ENCODE measurements at places on chromosomes 16 and 17.
A peak's percentile ranks its signal among the peaks of the same experiment; 100 is the strongest.

DNA sequence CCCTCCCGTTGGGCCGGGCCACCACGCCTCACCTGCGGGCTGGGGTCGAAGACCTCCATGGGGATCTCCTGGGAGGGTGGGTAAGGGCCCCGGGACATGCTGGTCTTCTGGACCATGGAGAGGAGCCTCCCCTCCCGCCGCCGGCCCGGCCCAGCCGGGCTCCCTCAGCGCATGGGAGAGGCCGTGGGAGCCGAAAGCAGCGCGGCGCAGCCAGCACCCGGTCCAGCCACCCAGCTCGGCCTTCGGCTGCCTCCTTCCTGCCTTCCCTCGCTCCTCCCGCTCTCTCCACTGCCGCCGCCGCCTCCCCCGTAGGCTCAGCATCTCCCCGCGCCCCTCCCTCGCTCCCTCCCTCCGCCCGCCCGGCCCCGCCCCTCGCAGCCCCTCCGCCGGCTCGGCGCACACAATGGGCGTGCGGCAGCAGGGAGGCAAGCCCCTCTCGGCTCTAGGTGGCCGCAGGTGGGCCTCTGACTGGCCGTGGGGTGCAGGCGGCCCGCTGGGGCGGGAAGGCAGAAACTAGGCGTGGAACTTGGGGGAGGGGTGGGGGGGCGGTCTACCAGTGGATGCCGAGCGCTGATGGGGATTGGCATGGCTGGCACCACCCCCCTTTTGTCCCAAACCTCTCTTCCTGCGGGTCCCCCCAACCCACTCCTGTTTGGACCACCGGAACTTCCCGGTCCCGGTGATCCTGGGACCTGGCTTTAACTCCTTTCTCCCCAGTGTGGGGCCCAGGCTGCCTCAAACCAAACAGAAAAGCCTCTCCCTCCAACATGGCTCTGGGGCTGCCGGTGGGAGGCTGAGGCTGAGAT, at the start of gene CACNB1:
CACNB1 (minus strand) TSS at position 290 of the 806 bp plus-strand sequence; CDS start at position 116, 174 bp downstream.
- DNase-seq: no peak

DNA sequence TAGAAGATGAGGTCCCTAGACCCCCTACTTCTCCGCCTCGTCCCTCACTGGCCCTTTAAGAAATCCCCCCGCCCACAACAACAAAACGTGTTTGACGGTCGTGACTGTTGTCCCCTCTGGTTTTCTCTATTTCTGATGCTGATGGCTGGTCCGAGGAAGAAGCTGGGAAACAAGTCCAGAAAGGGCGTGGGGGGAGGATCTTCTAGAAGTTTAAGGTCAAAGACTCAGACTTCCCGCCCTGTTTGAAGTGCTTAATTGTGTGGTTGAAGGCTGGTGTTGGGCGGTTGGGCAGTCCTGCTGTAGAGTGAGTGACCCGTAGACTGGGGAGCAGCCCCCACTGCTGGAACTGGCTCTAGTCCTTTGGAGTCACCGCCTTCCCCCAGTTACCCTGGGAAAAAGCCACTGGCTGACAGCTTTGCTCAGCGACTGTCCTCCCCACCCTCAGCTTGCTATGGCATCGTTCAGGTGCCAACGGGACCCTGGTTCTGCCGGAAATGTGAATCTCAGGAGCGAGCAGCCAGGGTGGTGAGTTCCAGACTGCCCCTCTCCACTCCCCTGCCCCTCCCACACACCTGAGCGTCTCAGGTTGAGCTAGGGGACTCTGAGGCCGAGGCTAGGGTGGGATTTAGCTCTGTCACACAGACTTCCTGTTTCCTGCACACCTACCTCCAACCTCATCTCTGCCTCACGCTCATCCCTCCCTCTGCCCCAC, 1.6 kb downstream of the MLLT6 start:
- DNase-seq: no peak

- DNase-seq: no peak
Observed at GRCh38 chr16:68898026-68898425, 54.7 kb downstream of the TANGO6 start.

GRCh38 chr17:76014100-76014924, 12.8 kb downstream of the EVPL start:
- peak; percentile 84 for DNase-seq

GRCh38 chr17:6426356-6427101, 8.4 kb downstream of the AIPL1 start:
- no peak for DNase-seq

DNA sequence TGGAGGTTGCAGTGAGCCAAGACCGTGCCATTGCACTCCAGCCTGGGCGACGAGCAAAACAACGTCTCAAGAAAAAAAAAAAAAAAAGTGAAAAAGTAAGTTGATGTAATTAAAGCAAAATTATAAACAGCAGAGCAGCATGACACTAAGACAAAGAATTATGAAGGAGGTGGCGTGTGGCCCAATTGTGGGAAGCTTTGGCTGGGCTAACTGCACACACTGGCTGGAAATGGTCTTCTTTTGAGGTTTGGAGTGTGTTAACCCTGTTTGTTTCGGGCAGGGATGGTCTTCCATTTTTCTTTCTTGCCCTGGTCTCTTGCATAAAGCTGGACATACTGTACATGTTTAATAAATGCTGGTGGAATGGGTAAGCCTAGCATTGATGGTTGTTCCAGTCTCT, 54.8 kb downstream of the RAP1GAP2 start:
- DNase-seq: no peak
